Germinal center (tissue), 1 donor: ENCODE measurements at places on chromosomes 4 and X.

- no peak for DNase-seq
These were observed 379.1 kb downstream of the AR start for GRCh38 chrX:67922966-67923365.

GRCh38 chrX:106581856-106582255 is 29.9 kb upstream of the RADX start:
- no peak for DNase-seq

- no peak for DNase-seq
These were observed 45.7 kb downstream of the ARHGAP10 start for GRCh38 chr4:147777456-147778091.

DNA sequence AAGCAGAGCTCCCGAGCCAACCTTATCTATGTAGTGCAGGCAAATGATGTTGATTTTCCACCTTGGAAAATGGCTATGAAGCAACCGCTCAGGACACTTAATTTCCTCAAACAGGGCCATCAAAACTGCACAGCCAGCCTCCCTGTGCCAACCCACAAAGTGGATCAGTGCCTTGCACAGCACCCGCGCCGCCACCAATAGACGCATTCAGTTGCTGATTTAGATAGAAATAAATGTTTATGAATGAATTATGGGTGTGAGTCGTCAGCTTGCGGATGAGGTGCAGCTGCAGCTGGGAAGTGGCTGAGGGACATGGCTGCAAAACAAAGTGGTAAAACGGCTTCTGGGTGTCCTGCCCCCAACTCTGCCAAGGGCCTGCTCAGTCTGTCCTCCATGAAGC is 47.0 kb downstream of the SOD3 start:
- no peak for DNase-seq

DNA sequence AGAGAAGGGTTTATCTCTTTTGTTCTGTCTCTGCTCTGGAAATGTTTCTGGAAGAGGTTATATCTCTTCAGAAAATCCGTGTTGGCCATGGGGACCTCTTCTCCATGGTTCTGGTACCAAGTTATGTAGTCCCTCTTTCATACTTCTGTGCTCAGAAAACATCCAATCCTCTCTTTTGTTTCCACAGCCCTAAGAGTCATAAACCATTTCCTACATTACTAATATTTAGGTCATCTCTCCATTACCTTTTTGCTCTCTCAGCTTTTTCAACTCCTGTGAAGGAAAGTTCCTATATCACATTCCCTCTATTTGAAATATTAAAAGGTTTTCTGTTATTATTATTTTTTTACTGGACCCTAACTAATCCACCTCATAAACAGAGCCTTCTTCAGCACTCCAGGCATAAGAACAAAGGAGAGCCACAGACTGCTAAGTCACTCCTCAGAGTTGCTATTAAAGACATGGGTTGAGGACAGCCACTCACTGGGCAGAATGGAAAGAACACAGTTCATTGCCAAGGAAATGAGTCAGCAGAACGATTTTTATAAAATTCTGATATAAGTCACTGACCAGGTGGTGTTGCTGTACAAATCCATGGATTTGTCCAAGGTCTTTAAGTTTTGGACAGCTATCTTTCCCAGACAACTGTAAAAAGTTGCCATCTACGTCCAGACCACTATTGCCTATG is 122.4 kb upstream of the NPY2R start:
- DNase-seq: no peak

GRCh38 chr4:68617003-68617698 is 41.0 kb upstream of the UGT2B17 start:
- no peak for DNase-seq

DNA sequence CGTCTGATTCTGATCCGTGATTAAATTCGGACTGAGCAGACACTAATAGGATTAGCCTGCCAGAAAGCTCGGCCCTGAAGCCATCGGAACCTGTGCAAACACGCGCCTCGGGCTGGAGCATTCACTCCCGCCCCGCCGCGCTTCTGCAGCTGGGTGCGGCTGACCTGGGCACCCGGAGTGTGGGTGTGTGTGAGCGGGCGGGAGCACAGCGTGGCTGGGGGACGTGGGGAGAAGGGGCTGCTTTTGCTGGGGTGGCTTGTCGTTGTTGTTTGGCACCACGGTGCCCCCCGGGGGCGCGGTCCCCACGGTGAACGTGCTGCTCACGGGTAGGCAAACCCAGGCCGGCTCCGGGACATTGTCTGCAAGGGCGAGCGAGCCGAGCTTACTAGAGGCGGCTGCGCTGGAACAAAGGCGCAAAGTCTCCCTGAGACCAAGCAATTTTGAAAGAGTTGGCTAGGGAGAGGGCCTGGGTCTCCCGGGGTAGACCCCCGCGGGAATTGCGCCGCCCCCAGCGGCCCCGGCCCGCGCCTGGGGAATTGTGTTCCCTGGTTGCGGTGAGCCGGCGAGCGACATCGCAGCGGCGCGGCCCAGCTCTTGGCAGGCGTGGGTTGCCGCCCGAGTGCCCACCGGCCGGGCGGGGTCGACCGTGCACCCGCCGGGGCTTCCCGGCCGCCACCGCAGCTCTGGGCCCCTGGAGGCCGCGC is 1.4 kb downstream of the MAMLD1 start:
- peak; percentile 2 for DNase-seq

- no peak for DNase-seq
These were observed 79.7 kb upstream of the LSM6 start for GRCh38 chr4:146095860-146096259.

GRCh38 chr4:42416017-42416416 is 18.7 kb downstream of the SHISA3 start:
- no peak for DNase-seq

- DNase-seq: no peak
These were observed 4.2 kb downstream of the TMSB4X start for GRCh38 chrX:12979026-12979607.

DNA sequence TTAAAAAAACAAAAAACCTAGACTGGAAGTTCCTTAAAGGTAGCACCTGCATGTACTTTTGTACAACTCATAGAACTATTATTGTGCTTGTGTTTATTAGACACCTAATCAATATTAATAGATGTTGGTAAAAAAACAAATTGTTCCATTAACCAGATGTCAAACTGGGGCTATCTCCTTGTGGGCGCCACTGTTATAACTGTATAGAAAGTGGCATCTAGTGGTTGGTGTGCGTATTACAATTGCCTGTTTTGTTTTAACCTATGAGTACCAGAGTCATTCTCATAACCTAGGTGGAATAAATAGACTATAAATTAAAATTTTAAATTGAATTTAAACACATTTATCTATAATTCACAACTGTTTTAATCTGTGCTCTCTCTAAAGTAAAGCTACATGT is 97.4 kb downstream of the COL4A5 start:
- no peak for DNase-seq

DNA sequence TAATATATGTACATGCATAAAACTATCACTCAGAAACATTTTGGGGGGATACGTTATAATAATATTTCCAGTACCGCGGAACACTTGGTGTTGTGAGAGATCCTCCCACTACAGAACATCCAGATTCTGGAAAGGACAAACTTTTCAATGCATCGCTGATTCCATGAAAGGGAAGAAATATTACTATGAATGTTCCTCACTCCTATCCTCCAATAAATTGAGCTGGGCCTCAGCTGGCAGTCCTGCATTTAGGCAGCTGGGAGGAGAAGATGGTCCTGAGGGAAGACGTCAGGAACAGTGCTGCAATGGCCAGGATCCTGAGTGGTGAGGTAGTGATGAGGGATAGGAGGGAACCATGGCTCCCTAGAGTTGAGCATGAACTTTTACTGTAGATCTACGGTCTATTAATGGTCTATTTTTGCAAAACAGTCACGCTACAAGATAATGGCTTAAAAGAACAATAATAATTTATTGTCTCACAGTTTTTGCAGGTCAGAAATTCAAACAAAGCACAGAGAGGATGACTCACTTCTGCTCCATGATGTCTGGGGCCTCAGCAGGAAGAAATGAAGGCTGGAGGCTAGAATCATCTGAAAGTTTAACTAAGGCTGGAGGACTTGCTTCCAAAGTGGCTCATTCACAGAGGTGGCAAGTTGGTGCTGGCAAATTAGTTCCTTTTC is 538.1 kb downstream of the STIM2 start:
- no peak for DNase-seq

DNA sequence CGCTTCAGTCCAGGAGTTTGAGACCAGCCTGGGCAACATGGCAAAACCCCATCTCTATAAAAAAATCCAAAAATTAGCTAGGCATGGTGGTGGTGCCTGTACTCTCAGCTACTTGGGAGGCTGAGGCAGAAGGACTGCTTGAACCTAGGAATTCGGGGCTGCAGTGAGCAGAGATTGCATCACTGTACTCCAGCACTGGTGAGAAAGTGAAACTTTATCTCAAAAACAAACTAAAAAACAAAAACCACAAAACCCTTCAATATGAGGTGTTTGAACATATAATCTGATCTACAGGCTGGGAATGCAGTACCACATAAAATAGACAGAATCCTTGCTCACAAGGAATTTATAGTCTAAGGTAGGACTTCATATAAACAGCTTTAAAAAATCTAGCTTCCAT is 103.9 kb downstream of the PDS5A start:
- DNase-seq: no peak

DNA sequence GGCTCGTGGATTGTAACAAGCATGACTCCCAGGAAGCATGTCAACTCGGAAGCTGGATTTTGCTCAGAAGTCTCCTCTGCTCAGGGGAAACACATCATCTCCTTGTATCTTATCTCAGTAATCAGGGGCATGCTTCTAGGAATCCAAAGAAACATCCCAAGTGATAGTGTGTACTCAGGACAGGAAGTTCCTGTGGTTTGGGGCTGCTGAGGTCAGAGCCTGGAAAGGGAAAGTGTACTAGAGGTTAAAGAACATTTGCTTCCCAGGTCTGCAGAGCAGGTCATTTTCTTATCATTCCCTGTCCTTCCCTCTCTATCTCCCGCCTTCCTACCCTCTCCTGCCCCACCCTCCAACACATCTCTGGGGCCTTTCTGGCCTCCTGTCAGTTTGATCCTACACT is 38.8 kb downstream of the SLC34A2 start:
- DNase-seq: no peak

- no peak for DNase-seq
These were observed 145.4 kb downstream of the REELD1 start for GRCh38 chr4:146359771-146360170.

- DNase-seq: no peak
These were observed 2.4 kb downstream of the CHRNA9 start for GRCh38 chr4:40337523-40337922.

DNA sequence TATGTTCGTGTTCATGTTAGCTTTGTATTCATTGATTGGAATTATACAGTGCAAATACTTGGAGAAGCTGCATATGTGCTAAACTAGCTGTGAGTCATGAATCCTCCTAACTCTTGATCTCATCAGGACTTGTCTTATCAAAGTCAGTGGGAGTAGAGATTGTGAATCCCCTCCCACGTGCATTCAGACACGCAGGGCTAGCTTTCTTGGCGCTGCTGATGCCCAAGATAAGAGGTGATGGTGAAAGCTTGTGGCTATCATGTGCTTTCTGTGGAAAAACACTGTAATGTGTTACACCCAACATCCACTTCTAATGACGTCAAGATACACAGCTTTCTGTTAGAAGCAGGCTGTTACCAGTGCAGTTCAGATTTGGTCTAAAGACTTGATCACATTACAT is 348.7 kb upstream of the HAND2 start:
- no peak for DNase-seq

GRCh38 chr4:41216294-41217019 is 2.1 kb upstream of the APBB2 start:
- peak; percentile 88 for DNase-seq
